ENCODE measurements at places on chromosomes 5 and 9.

- no peak for DNase-seq
These were observed 843.3 kb upstream of the CDH10 start for GRCh38 chr5:25488119-25488518.

GRCh38 chr9:82790875-82791274, 272.1 kb downstream of the RASEF start:
- no peak for DNase-seq

GRCh38 chr9:91682806-91683205, 259.2 kb upstream of the NFIL3 start:
- DNase-seq: no peak

GRCh38 chr5:121691478-121691877, 160.2 kb upstream of the FTMT start:
- DNase-seq: no peak

DNA sequence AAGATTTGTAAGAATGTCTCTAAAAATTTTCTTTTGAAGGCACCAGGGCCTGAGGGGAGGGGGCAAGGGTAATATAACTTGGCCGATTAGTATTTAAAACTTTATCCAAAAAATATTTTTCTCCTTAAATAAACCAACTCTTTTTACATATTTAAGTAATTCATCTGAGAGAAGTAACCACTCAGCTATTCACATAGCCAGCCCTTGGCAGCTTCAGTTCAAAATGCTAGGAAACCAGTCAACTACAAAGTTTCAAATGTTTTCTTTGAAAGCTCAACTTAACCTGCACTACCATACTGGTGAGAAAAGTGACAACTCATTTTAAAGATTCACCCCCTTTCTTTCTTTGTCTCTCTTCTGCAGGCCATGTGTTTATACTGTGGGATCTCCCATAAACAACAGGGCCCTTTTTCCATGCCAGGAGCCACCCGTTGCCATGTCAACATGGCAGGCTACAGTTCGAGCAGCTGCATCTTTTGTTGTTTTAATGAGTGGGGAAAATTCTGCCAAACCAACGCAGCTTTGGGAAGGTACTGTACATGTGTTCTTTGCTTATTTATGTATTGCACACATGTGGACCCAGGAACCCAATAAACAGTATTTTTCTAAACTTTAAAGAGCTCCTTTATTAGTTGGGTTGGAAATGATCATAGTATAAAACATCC, 46.3 kb downstream of the AOPEP start:
- DNase-seq: no peak

- DNase-seq: no peak
These were observed 1094.9 kb downstream of the MAT2B start for GRCh38 chr5:164600274-164600673.

- DNase-seq: no peak
These were observed 175.5 kb downstream of the GNA14 start for GRCh38 chr9:77472646-77473045.

GRCh38 chr9:91376239-91376638, 14.5 kb upstream of the AUH start:
- DNase-seq: no peak

DNA sequence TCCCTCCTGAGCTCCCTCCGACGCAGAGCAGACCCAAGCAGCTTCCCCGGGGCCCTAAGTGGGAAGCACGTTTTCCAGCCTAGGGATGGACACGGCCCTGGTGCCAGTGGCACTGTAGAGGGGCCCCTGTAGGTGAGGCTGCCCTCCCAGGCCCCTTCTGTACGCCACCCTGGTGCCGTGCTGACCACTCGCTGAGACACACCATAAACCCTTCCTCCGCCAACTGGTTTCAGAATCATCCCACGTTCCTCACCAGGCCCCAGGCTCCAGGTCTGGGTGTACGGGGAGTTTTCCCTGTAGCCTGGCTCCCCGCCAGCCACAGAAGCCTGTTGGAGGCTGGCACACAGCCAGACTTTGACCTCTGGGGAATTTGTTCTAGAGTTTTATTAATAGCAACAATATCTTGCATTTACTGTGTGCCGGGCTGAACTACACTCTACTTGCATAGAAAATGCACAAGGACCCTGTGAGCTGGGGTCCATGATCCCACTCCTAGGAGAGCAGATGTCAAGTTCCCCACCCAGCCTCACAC, 18.2 kb upstream of the WDR38 start:
- DNase-seq: no peak

DNA sequence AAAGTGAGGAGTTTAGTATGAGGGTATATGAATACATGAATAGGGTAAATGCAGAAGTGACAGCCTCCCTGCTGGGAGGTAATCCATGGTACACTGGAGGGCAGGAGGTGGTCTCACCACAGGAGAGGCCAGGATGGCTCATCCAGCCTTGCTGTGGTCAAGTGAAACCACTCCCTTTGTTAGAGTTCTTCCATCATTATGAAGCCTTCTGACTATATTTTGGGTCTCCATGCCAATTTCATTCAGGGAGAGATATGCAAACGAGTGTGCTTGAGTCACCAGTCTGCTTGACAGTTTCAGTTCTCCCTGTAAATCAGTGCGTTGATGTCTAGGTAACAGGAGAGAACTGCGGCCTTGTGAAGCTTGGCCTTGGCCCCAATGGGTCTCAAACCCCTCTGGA, 16.4 kb downstream of the PPP3R2 start:
- no peak for DNase-seq

DNA sequence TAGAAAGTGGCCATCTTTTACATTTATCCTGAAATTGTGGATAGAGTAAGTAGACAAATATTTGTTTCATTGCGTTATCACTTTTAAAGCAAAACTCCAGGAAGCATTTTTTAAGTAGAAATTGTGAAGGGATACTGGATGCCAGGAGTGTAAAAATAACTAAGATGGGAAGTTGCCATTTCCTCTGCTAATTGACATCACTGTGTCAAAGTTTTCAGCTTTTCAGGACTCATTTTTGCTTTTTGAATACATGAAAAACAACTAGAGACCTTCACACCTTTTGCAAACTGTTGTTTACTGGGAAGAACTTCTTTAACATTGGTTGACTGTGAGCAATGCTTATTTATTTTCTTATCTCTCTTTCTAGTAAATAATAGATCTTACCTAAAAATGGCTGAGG, 337.5 kb downstream of the NR2F1-AS1 start:
- DNase-seq: no peak

DNA sequence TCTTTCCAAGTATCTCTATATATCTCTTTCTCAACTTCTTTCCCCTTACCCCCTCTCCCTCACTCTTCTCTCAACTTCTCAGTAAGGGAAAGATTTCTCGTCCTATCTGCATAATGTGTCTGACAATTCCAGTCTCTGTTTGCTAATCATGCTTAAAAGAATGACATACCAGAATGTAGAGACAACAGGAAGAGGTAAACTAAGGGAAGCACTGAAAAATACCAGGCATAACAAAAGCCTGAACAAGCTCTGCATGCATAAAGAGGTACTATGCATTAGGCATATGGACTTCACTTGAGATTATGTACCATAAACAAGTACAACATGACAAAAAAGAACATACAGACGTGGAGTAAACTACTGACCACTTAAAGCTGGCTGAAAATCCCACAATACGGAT, 62.6 kb downstream of the SEMA5A start:
- DNase-seq: no peak

DNA sequence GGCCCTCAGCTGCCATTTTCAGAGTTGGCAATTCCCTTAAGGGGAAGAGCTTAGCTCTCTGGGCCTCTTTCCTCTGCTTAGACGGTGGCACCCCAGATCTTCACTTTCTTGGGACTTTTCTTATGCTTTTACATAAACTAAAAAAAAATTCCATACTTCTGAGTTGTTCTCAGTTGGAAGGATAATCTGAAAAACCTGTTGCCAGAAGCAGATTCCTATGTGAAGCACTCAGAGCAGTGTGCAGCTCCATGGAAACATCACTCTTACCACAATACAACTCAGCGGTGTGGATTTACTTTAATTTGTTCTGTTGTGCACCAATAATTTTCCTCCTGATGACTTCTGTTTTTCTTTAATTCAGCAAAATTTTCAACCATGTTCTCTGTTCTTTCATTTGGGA, 44.1 kb upstream of the MROH2B start:
- DNase-seq: no peak

DNA sequence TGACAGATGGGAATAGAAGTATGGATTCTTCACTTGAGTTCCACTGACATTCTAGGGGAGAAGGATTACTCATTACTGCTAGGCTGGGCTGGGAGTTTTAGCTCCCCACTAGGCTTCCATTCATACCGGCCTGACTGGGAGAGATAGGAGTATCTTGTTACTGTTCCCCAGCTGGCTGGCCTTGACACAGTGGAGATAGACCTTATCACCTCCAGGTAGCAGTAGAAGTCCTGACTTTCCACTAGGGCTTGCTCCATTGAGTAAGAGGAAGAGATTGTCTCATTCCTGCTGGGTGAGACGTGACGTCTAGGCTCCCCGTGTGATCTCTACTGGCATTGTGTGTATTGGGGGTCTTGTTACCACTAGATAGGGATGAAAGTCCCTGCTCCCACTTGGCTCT, 156.4 kb downstream of the CACNA1B start:
- DNase-seq: no peak

DNA sequence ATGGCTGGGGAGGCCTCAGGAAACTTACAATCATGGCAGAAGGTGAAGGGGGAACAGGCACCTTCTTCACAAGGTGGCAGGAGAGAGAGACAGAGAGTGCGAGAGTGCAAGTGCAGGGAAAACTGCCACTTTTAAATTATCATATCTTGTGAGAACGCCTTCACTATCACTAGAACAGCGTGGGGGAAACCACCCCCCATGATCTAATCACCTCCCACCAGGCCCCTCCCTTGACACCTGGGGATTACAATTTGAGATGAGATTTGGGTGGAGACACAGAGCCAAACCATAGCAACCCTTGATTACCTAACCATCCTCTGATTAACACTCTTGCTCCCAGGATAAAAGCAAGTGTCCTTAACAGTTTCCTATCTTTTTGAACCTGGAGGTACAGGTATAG, 21.1 kb downstream of the ADAMTS19 start:
- DNase-seq: no peak

GRCh38 chr5:101278011-101278687, 375.1 kb upstream of the ST8SIA4 start:
- DNase-seq: no peak

GRCh38 chr9:95048225-95049087, 269.1 kb downstream of the FANCC start:
- peak; percentile 20 for DNase-seq

GRCh38 chr5:74934949-74935751, 69.0 kb upstream of the FAM169A start:
- DNase-seq: no peak

GRCh38 chr5:79955356-79955895, 35.6 kb downstream of the MTX3 start:
- no peak for DNase-seq

- DNase-seq: no peak
These were observed 39.3 kb downstream of the CRB2 start for GRCh38 chr9:123395276-123395688.

DNA sequence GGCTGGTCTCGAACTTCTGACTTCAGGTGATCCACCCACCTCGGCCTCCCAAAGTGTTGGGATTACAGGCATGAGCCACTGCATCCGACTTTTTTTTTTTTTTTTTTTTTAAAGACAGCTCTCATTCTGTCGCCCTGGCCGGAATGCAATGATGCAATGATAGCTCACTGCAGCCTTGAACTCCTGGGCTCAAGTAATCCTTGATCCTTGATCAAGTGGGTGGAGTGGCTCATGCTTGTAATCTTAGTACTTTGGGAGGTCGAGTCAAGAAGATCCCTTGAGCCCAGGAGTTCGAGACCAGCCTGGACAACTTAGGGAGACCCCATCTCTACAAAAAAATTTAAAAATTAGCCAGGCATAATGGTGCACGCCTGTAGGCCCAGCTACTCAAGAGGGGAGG, 8.1 kb downstream of the SEC24A start:
- no peak for DNase-seq

DNA sequence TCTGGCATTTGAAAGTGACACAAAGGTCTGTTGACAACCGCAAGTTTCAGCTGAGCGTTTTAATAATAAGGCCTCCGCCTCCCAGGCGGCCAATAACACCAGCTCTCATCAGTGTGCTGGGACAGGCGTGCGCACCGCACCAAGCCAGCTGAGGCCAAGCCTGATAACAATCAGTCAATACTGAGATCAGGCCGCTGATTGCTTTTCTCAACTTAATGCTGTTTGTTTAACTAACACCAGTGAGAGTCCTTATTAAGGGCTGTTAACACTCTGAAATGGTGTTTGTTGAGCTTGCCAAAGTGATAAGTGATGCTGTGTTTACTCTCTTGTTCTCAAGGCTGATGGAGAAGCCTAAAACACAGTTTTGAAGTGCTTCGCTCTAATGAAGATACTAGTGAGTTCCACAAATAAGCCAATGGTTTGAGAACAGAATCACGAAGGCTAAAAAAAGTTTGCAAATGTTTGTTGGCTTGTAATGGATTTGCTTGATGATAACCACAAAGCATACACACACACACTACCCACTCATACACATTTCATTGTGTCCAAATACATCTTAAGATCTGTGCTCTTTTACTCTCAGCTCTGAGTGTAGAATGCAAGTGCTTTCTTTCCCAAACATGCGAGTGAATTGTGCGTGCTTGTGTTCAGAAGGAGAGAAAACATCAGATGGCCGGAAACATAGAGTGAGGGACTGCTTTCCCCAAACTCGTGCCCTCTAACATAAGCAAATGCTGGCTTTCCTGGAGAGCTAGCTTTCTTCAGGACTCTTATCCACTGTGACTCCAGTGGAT, 330.4 kb upstream of the KLF4 start:
- DNase-seq: no peak

DNA sequence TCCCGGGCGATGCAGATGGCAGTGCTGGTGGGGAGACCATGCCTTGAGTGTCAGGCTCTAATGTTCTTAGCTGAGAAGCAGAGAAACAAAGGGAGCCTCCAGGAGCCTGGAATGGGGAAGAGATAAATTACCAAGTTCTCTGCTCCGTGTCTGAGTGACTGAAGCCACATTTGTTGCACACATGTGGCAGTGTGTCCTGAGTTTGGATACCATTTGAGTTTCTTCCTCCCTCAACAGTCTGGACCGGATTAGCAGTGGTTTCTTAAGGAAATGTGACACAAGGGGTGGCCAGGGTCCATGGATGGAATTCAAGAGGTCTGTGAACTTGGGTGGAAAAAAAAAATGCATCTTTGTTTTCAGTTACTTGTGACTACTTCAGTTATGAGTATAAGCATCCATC, 50.7 kb upstream of the GARNL3 start:
- DNase-seq: no peak

GRCh38 chr5:41843456-41844370, 26.5 kb downstream of the OXCT1 start:
- DNase-seq: no peak

DNA sequence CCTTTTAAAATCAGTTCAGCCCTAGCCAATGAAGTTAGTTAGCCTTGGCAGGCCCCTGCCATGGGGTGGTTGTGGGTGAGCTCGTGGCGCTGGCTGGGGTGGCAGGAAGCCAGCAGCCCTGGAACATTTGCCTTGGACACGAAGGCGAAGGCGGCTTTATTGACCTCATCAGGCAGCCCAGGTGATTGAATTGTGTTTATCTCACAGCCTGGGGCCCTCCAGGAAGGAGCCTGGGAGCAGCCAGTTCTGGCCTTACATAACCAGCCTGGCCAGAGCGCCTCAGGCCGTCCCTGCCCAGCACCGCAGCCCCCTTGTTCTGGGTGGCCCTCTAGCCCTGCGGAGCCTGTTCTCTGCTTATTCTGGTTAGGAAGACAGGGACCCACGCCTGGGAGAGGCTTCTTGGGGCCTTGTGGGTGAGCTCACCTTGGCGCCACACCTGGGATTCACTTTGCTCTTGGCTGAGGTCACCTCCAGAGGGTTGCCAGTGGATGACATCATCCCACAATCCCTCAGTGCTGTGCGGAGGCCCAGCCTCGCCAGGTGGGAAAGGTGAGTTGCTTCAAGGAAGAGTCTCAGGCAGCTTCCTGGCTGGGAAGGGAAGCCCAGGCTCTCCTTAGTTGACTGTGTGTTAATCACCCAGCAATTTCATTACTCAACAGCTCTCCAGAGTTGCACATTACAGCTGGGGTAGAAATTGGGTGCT, 54.4 kb upstream of the RPL26L1 start:
- DNase-seq: no peak
